Peyer's patch (tissue), 4 donors: ENCODE measurements at places on chromosomes 7 and 10. TPM values are rescaled to one million over a fixed set of nuclear protein-coding genes. Genes with fewer than 3 reads are reported as not detected.
A peak's percentile ranks its signal among the peaks of the same experiment; 100 is the strongest.

GRCh38 chr10:61329854-61330253 lies 123.3 kb downstream of the TMEM26 start:
- no peak for DNase-seq

DNA sequence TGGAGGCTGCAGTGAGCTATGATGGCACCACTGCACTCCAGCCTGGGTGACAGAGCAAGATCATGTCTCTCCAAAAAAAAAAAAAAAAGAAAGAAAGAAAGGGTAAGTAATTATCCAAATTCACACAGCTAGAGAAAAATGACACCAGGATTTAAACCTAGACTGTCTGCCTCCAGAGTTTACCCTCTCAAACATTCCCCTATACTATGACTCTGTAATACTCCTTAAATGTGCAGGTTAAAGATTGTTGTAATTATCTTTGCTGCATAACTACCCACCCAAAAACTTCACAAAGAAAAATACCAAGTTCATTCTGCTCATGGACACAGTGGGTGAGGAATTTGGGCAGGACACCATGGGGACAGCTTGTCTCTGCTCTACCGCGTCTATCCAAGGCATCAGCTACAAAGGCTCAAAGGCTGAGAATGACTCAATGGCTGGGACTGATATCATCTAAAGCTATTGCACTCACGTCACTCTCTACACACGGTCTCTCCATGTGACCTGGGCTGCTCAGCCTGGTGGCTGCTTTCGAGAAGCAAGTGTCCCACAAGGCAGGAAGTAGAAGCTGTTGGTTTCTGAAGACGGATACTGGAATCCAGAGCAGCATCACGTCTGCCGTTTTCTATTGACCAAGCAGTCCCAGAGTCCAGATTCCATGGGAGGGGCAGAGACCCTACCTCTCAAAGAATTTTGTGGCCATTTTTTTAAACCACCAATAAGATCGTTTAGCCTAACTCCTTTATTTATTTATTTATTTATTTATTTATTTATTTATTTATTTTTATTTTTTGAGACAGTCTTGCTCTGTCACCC lies 185.7 kb upstream of the AUTS2 start:
- DNase-seq = no peak

GRCh38 chr7:151086802-151087244 lies 548 bp downstream of the AGAP3 start:
- peak; percentile 27 for DNase-seq

- DNase-seq = no peak
Measured at GRCh38 chr10:73439605-73440312, 6.4 kb upstream of the MSS51 start.

GRCh38 chr10:63204667-63205391 lies 71.7 kb downstream of the NRBF2 start:
- DNase-seq = no peak

- DNase-seq = no peak
Measured at GRCh38 chr10:51860257-51860656, 160.9 kb upstream of the CSTF2T start.

DNA sequence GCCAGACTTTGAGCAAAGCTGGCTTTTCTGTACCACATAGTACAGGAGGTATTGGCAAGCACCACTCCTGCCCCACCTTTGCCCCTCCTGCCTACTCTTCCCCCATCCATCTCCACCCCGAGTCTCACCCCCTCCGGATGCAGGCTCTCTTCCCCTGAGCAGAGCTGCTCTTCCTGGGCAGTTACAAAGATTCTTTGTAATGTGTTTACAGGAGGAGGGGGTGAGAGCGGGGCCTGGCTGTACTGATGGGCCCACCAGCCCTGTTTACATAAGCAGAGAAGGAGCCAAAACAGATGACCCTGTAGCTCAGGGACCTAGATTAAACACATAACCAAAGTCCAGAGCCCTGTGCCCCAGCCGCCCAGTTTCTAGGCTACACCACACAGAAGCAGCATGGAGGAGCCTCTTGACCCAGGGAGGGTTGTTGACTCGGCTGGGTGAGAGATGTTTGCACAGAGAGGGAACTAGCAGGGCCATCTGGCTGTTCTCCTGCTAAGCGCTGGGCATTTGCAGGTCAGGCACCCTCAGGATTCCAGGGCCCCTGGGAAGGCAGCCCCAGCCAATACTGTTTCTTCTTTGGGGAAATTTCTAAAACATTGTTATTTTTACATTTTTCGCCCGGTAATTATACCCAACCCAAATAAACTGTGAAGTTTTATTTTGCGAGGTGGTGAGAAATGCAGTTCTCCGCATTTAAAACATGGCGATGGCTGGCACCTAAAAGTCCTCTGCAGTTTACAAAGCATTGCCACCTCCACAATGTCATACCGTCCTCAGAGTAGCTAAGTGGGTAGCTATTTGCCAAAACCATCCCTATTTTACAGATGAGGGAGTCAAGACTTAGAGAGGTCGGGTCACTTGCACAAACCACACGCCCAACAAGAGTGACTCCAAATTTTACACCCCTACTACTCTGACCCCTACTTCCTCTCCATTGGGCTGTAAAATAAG lies 11.4 kb upstream of the ZKSCAN1 start:
- no peak for DNase-seq

GRCh38 chr10:93032105-93032808 lies 28.3 kb upstream of the CYP26C1 start:
- DNase-seq = no peak

GRCh38 chr7:75048435-75049379 lies 24.9 kb downstream of the RCC1L start:
- no peak for DNase-seq

- DNase-seq = no peak
Measured at GRCh38 chr7:47634273-47634672, 52.4 kb upstream of the TNS3 start.

GRCh38 chr10:52951824-52952223 lies 179.2 kb upstream of the MBL2 start:
- DNase-seq = peak; percentile 62

DNA sequence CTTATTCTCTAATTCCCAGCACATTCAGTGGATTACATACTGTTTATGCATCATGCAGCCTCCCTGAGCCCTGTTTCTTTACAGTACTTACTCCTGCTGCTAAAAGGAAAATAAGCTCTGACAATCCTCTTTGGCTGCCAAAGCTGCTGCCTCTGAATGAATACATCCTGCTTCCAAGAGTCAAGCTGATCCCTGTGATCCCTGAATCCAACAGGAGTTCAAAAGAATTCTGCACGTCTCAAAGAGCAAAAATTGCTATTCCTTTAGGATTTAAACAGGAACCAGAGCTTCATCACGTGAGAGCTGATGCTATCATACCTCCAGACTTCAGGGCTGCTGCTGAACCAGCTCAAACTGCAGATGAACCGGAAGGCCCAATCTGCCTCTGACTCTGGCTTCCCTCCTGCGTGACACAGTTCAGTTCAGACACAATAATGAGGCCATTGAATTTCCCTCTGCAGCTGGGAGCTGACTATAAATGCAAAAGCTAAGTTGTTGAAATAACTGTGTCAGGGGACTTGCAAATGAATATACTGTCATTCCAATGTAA lies 851.0 kb upstream of the PHF14 start:
- DNase-seq = no peak

DNA sequence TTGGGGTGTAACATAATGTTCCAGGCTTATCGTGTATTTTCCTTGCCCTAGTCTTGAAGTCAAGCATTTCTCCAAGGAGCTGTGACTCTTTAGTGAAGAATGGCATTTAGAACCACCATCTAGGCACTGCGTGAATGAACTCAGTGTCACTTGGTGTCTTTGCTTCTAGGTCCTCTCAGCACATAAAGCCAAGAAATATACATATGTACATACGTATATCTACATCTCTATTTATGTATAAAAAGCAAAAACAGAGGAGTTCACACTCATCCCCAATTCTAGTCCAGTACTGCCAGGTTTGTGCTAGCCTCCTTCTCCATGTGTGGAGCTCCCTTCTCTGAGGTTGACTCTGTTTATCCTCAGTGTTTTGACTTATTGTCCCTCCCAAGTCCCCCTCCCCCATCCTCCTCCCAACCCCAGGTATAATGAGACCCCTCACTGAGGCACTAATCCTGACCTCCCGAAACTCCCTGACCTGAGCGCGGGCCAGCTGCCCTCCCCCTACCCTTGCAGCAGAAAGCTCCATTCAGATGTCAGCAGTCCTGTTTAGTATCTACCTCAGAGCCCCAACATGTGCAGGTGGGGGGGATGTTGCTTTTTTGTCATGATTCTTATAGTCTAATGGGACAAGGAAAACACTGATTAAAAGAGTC lies 61.5 kb downstream of the GDI2 start:
- no peak for DNase-seq

GRCh38 chr10:132776186-132776585 lies 9.8 kb downstream of the NKX6-2 start:
- no peak for DNase-seq

DNA sequence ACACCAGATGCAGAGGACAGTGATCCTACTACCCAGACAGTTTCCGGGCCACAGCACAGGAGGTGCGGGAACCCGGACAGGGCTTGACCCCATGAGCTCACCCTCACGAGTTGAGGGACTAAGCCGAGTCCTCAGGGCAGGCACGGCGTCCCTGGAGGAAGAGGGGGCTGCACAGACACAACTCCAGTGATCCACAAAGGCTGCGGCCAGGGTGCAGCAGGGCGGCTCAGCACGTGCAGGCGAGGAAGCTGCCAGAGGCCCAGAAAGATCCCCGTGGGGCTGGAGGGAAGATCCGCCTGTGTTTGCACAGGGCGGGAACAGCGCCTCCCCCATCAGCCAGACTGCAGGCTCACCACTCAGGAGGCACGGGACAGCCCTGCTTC lies 45.9 kb upstream of the TMEM72 start:
- DNase-seq = no peak

GRCh38 chr10:100519311-100520051 lies at the start of gene SEC31B:
TSS of gene SEC31B (minus strand) at chr10:100519861. CDS start at chr10:100516952, 2,909 bp downstream.
- DNase-seq = no peak

GRCh38 chr7:116214921-116215320 lies 4.6 kb downstream of the TES start:
- no peak for DNase-seq

- DNase-seq = no peak
Measured at GRCh38 chr7:133115596-133115995, 33.7 kb upstream of the CHCHD3 start.

DNA sequence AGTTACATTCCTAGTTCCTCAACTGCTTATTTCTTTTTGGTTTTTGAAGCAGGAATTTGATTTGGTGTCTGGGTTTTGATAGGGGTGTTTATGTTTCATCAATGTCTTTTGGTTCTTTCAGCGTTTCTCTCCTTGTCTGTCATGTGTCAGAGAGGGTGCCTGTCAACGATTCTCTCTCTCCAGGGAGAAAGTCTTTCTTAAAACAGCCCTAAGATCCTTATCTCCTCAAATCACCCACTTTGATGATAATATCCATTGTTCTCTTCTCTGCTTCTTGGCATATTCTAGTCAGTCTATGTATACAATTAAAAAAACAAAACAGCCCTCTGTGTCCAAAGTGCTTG lies 77.2 kb downstream of the TCF7L2 start:
- DNase-seq = no peak

DNA sequence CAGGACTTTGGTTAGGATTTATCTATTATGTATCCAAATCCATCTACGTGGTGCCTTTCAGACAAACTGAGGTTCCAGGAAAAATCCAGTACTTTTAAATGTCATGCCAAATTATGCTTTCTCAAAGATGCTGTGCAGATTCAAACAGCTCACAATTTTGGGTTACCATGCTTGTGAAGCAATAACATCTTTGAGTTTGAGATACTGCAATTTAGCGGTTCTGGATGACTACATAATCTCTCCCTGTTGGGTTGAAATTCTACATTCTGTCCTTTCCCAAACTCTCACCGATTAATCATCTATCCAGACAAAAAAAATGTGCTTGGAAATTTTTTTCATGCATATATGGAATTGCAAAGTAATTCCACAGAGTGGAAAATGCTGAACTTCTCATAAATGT lies 3.5 kb downstream of the RHOBTB1 start:
- DNase-seq = no peak

- DNase-seq = peak; percentile 3
Measured at GRCh38 chr7:73518470-73518869, 3.6 kb downstream of the BAZ1B start.

GRCh38 chr7:31957756-31958155 lies 112.5 kb downstream of the PDE1C start:
- no peak for DNase-seq

DNA sequence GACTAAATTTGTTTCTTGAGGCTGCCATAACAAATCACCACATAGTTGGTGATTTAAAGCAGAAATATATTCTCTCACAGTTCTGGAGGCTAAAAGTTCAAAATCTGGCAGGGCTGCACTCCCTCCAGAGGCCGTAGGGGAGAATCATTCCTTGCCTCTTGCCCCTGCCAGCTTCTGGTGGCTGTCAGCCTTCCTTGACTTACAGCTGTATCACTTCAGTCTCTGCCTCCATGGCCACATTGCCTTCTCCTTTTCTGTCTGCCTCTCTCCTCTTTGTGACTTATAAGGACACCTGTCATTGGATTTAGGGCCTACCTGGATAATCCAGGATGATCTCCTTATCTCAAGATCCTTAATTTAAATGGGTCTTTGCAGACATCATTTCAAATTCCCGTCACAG lies 5.8 kb upstream of the LRRC4 start:
- no peak for DNase-seq

DNA sequence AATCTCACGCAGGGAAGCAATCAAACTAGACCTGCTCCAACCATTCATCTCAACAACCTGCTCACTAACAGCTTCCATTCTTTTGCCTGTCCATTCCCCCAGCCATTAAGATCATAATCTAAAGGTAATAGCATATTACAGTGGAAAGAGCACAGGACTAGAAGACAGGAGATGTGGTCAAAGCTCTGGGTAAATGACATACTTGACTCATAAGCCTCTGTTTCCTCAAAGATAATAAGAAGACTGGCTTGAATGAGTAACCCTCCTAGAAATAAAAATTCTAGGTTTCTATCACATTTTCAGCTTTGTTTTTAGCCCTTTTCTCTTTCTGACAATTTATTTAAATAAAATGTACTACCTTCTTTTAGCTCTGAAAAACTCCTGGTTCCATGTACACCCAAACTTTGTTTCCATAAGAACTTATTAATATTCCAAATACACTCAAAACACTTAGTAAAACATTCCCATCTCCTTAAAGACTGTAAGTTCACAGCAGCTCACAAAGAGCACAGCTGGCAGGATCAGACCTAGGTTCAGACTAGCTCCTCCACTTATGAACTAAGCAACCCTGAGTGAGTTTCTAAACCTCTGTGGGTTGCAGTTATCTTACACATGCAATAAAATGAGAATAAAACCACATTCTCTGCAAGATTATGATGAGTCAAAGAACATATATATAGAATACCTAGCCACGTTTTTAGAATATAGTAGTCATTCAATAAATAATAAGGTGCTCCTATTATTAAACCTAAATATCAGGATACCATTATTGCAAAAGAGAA lies 11.6 kb downstream of the FAM204A start:
- DNase-seq = no peak

The PPP1R17 gene
- not detected for total RNA-seq

The MALSU1 gene
- total RNA-seq = 15.7 TPM

The STN1 gene
- total RNA-seq = 37.1 TPM

The PIK3AP1 gene
- 111 TPM for total RNA-seq

The AOC1 gene
- total RNA-seq = 1,158 TPM

The CYP26A1 gene
- not detected for total RNA-seq

The PTN gene
- total RNA-seq = 3.0 TPM

The PHKG1 gene
- 4.3 TPM for total RNA-seq

The GOLGA7B gene
- 0.88 TPM for total RNA-seq
